ENCODE measurements at places on chromosomes 6 and 20.

DNA sequence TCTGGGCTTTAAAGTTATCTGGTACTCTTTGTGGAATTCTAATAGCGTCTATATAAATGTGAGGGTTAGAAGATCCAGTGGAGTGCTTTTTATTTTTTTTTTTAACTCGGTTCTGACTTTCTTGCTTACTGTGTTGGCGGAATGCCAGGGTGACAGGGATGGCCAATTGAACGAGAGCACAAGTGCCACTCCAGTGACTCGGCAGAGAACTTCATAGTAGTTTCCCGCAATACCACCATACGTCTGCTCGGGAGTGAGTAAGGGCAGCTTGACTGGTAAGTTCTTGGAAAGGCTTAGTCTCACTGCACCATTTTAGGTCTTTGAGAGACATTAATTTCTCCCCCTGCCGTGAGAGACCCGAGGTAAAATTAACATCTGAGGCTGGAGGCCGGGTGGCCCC is 49.4 kb upstream of the TULP1 start:
- DNase-seq = peak; percentile 48

- no peak for DNase-seq
Measured at GRCh38 chr20:7889736-7890135, 50.5 kb downstream of the HAO1 start.

DNA sequence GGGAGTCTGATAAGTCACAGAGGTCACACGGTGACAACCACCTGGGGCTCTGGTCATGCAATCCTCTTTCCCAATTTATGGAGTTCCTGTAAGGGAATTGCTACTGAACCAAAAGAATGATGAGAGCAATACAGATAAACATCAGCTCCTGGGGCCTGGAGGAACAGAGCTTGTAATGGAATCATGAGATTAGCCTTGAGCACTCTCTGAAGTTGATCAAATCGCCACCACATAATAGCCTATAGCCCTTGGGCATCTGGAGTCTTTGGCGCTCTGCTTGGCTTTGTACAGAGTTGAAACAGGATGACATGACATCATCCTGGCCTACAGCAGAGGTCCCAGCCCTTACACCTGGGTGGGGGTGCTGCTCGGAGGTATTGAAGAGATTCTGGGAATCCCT is 154.3 kb upstream of the DTNBP1 start:
- DNase-seq = no peak

- no peak for DNase-seq
Measured at GRCh38 chr6:134004714-134005113, 47.7 kb downstream of the SLC2A12 start.

GRCh38 chr20:9032758-9033157 is 36.1 kb upstream of the PLCB4 start:
- DNase-seq = no peak

DNA sequence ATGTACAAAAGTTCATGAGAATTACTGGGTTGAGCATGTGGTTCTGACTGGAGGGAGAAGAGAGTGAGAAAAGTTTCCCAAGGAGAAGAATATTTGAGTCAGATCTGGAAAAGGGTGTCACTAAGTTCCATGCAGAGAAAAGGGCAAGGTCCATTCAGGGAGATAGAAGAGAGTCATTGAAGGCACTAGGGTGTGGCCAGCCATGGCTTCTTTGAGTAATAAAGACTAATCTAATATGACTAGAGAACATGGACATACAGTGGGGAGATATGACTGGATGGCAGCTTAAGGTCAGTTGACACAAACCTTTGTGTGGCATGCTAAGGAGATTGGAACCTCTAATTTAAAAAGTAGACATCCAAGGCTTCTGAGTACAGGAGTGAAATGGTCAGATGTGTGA is 10.7 kb upstream of the SLC17A4 start:
- no peak for DNase-seq

DNA sequence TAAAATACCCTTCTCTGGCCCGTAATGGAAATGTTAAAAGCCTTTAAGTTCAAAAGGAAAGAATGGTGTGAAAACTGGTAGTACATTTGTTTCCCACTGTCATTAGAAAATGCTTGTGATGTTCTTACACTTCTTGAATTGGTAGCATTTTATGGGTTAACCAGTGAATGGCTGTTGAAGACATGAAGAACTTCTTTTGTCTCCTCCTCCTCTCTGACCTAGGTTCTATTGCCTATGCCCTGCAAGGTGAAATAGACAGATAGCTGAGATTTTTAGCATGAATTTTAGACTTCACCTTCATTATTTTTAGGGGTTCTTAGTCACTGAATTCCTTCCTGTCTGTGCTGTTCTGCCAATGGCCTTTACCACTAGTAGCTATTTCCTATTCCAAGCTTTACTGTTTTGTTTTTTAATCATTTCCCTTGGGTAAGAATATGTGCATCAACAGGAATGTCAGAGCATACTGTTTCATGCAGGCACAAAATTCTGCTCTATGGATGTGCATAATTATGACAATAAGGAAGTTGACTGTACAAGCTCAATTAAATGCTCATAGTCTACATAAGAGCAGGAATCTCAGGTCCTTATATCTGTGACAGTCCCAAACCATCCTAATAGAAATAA is 4.9 kb downstream of the TNFAIP3 start:
- DNase-seq = no peak

- DNase-seq = no peak
Measured at GRCh38 chr6:160084198-160084776, 37.3 kb upstream of the SLC22A1 start.

Data from heart left ventricle (tissue), 16 donors.